Right ventricle myocardium superior (tissue), 1 donor: ENCODE measurements at places on chromosomes 3 and 15. TPM values are rescaled to one million over a fixed set of nuclear protein-coding genes. Genes with fewer than 3 reads are reported as not detected.
A peak's percentile ranks its signal among the peaks of the same experiment; 100 is the strongest.

The AMT gene
- 32.2 TPM for total RNA-seq

The THSD4 gene
- total RNA-seq: 75.6 TPM

The SLC38A3 gene
- total RNA-seq: 10.6 TPM

- DNase-seq: no peak
Measured at GRCh38 chr3:170761103-170761502, 108.9 kb downstream of the RPL22L1 start.

DNA sequence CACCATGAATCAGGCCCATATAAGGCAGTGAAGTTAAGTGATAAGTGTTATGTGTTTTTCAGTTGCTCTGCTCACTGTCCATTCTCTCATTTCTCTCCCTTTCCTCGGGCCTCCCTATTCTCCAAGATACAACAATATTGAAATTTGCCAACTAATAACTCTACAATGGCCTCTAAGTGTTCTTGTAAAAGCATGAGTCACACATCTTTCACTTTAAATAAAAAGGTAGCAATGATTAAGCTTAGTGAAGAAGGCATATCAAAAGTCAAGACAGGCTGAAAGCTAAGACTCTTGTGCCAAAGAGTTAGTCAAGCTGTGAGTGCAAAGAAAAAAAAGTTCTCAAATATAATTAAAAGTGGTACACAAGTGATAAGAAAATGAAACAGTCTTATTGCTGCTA is 675.4 kb downstream of the OTOL1 start:
- no peak for DNase-seq

DNA sequence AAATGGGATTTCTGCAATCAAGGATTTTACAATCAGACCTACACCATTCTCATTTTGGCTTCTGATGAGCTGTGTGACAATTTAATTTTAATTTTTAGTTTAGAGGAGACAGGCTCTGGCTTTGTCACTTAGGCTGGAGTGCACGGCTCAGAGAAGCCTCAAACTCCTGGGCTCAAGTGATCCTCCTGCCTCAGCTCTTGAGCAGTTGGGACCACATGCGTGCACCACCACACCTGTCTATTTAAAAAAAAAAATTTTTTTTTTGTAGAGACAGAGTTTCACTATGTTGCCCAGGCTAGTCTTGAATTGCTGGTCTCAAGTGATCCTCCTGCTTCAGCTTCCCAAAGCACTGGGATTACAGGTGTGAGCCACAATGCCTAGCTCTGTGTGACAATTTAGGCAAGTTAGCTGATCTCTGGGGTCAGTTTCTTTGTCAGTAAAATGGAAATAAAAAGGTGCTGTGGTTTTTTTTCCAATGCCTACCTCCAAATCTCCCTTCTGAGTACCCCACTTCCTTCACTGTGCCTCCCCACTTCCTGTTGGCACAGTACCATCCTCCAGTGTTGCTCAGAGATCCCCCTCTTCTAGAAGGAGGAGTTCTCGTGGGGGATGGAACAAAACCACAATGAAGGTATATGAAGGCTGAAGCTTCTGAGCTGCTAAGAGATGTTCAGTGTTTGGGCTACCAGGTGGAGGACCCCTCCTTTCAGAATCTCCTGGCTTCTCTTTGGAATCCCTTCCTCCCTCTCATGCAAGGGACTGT is 54.1 kb upstream of the GSK3B start:
- no peak for DNase-seq

DNA sequence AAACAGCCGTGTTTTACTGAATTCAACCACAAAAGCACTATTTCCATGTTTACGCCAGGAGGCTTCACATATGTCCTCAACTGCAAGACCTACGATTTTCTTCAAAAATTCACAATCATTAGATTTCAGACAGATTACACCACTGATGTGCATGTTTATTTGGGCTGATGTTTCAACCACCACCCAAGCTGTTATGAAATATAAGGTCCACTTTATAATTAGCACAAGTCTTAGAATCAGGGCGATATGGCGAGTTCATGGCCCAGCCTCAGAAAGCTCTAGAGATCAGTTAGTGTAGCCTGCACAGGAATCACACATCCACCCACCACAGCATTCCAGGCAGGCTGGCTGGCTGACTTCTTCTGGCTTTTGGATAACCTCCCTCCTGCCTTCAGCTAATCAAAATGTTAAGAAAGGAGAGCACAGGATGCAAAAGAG is 15.4 kb downstream of the SH3BP5 start:
- peak; percentile 60 for DNase-seq

DNA sequence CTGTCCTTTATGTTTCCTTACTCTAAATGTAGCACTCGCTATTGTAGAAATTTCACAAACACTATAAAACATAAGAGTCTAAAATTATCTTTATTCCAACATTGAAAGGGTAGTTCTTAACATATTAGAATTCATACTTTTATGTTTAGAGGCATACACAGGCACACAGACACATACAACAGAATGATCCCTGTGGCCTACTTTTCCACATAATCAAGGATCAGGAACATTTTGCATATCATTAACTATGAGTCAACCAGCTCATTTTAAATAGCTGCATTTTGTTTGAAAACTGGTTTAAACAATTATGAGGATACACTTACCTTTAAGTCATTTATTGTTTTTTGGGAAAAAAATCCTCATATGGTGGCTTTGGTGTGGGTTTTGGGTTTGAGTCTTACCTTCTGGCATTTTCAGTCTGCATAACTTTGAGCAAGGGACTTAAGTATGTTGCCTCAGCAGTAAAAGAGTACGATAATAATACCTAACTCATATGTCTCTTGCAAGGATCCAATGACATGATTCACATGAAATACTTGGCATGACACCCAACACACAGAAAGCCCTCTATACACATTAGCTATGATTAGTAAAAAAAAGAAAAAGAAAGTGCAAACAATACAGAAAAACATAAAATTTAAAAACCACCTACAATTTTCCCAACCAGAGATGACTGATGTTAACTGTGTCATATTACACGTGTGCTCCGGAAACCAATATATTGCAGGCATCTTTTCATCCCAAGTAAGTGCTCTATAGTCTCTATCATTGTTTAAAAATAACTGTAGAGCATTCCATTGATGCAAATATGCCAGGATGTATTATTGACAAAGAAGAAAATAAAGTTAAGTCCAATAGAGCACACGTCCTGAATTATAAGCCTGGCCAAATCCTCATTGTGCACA is 213.1 kb upstream of the ADAMTS9 start:
- no peak for DNase-seq

GRCh38 chr15:41987925-41988275 is 15.5 kb upstream of the EHD4 start:
- no peak for DNase-seq

DNA sequence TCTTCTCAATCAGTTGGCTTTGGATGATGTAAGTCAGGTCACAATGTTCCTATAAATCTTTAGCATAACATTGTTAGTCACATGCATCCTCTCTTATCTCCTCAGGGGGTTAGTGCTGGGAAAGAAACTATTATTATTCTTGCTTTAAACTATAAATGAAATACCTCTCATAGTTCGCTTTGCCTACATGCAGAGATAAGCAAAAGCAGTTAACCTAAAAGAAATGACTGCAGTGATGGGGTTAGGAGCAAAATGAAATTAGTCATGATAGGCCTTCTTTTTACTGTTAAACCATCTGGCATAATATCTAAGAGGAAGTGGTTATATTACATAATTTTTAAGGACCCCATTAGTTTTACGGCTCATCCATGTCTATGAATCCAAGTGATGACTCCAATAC is 91.7 kb upstream of the IGSF10 start:
- DNase-seq: no peak

DNA sequence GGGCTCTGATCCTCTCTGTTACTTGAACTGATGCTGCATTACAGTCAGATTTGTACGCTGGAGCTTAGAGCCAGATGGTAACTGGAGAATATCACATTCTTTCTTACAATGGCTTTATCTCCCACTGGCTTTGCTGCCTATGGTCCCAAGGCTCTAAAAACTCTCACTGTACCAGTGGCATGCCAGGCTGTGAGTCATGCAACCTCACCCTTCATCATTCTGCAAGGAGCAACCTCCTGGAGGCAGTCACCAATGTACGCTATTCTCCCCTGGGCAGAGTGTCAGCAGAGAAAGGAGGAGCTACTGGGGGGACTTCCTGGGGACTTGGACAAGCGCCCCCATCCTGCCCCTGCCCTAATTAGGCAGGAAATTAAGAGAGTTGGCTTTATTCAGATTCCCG is 97.9 kb upstream of the EIF1B start:
- DNase-seq: no peak

DNA sequence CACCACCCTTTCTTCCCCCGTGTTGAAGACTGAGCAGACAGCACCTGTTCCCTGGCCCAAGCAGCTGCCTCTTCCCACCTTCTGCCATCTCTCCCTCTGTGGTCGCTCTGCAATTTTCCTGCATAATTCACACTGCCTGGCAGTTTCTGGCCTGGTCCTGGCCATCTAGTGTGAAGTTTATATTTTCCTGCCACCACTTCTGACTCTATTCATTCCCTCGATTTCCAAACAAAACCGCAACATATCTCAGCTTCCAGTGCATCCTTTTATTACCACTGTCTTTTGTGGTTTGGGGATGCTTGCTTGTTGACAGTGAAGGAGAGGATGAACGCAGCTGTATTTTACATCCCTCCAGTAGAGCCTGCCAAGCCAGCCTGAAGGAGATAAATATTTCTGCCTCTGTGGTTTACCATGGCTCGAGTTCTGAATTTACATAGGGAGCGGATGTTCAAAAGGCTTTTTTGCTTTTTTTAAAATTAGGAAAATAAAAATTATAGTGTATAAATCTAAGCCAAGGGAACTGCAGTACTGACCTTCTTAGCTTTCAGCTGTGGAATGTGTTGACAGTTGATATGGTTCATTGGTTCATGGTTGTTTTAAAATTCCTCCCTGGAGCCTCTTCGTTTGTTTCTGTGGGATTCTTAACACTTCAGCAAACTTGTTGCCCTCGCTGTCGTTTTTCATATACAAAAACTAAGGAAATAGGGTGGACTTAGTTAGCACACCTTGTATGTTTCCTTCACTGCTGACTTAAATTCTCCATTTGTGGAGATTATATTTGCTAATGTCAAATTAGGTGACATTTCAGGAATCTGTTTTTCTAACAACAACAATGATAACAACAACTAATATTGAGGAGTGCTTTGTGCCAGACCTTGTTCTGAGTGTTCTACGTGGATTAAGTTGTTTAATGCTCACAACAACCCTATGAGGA is 250.5 kb downstream of the ADAMTSL3 start:
- DNase-seq: no peak
